ENCODE measurements at places on chromosomes 5 and 9.

DNA sequence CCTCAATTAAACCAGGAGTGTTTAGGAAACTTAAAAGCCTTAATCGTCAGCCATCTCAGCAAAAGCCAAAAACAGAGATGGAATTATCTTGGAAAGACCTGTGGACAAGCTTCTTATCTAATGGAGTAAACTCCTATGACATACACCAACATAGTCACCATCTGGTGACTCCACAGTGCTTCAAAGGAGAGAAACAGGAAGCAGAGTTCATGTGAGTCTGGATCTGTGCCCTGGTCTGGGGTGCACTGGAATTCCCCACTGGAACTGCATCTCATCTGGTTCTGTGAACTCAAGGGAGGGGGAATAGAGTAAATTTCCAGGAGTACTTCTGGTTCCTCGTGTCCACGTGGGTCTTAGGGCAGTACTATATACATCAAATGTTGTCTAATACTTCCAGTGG is 36.3 kb upstream of the KCNN2 start:
- DNase-seq = peak; percentile 15

DNA sequence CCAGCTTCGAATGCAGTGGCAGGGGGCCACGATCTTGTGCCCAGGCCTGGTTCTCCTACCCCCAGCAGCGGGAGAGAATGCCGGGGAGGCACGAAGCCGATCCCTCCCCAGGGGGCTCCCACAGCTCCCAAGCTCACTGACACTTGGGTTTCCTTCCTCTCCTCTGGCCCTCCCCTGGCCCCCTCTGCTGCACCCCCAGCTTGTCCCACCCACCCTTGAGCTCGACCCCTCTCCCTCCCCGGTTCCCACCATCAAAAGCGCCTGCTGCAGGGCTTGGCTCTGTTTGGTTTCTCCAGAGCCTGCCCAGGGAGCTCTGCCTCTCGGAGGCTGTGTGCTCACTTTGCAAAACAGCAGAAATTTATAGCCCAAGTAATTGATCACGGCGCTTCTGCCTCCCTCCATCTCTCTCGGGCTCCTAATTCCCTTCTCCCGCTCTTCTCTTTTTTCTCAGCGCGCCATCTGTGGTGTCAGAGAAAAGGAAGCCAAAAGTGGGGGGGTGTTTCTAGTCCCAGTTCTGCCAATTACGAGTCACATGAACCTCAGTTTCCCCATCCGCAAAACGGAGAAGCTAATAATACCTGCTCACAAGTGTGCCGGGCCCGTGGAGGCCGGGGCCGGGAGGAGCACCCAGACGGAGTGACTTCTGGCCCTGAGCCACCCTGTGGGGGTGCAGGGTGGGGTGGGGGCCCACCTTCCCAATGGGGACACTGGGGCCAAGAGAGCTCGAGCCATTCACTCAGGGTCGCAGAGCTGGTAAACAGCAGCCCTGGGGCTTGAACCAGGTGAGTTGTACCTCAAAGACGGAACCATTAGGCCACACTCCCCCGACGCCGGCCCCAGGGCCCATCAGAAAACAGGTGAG is 141.2 kb upstream of the IER5L start:
- DNase-seq = no peak

DNA sequence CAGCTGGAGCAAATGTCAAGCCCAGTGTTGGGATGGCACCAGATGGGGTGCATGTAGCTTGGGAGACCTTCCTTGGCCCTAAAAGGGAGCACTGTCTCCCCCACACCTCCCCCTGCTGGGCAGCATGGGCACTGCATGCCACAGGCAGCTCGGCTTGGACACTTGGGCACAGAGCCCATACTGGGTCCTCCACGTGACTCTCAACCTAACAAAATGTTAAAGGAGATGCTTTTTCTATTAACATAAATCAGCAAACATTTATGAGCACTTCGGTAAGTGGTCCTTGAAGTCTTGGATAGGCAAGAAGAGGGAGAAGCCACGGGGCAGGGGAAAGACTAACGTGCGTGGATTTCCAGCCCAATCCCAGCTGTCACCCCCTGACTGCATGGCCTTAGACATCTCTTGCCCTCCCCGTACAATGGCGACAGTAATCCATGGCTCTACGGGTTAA is 23.9 kb upstream of the MAPK9 start:
- DNase-seq = peak; percentile 61

- DNase-seq = peak; percentile 54
Measured at GRCh38 chr9:107363516-107364152, 80.6 kb downstream of the RAD23B start.

DNA sequence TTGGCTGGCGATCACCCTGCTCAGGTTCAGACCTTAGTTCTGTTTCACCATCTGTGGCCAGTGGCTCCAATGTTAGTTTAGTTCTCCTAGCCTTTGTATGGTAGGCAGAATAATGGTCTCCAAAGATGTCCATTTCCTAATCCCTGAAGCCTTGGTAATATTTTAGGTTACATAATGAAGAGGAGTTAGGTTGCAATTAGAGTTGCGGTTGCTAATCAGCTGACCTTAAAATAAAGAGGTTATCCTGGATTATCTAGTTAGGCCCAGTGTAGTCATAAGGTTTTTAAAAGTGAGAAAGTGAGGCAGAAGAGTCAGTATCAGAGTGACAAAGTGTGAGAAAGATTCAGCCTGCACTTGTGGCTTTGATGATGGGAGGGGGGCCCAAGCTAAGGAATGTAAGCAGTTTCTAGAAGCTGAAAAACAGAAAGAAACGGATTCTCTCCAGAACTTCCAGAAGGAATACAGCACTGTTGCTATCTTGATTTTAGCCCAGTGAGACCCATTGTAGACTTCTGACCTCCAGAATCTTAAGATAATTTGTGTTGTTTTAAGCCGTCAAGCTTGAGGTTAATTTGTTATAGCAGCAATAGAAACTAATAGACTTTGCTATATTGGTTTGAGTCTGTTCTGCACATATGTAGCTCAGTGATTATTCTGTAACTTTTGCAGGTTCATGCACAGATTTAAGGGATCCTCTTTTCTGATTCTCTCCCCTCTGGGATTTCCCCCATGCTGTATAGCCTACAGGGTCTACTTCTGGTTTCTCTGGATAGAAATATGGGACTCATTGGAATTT is 21.6 kb downstream of the LNPEP start:
- DNase-seq = no peak

GRCh38 chr9:128899566-128900322 is 17.8 kb downstream of the LRRC8A start:
- no peak for DNase-seq

- no peak for DNase-seq
Measured at GRCh38 chr9:127170103-127170502, 47.7 kb upstream of the ANGPTL2 start.

DNA sequence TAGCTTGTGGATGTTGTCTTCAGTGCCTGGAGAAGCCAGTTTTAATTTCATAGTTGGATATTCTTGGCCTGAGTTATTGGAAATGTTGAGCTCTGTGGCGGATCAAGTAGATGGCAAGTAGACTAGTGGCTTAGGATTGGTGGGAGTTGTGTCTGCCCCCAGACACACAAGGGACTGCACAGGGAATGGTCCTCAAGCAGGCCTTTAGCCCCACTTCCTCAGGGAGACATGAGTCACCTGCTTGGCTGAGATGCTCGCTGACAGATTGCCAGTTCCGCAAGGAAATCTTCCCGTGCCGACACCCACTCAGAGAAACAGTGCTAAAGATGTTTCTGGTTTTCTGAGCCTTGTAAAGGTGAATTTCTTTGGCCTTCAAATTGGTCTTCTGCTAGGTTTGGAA is 18.8 kb upstream of the CATSPER3 start:
- peak; percentile 83 for DNase-seq

DNA sequence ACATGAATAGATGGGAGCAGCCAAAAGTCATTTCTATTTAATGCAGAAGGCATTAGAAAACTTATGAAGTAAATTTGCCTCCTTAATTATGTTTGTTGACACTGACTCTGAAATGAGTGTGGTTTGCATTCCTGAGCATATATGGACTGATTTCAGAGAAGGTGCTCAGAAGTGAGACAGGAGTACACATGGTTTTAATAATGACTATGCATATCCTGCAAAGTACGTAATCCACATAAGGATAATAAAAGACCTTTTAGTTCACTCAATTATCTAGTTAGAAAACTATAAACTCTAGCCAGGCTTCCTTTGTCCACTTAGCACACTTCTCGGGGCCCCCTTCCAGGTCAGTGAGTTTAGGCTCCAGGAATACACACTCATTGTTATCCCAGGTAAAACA is 75.7 kb upstream of the SNX2 start:
- no peak for DNase-seq

DNA sequence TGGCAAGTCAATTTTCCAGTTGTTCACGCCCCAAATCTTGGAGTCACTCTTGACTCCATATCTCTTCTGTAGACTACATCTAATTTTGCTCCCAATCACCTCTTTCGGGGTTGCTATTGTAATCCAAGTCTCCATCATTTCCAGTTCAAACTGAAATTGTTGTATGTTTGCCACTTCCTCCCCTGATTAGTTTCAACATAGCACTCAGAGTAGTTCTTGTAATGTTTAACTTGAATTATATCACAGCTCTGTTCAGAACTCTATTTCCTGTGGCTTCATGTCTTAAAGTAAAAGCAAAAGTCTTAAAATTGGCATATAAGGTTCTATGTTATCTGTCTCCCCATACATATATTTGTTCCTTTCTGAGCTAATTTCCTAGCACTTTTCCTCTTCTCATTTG is 348.5 kb upstream of the RIOK2 start:
- no peak for DNase-seq

DNA sequence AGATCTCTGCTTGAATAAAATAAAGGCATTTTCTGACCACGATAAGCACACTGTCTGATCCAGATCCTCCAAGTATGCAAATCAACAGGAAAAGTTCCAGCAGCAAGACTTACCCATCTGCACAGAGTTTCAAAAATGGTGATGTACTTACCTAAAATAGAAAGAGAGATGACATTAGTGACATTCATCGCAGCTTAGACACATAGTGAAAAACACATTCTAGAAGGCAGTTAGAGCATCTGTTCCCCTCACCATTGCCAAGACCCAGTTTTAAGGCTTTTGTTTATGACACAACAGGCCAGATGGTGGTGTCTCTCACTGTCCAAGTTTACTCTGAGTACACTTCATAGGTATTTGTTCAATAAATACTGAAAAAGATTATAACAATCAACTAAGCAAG is 207.7 kb downstream of the PDE4D start:
- peak; percentile 81 for DNase-seq

DNA sequence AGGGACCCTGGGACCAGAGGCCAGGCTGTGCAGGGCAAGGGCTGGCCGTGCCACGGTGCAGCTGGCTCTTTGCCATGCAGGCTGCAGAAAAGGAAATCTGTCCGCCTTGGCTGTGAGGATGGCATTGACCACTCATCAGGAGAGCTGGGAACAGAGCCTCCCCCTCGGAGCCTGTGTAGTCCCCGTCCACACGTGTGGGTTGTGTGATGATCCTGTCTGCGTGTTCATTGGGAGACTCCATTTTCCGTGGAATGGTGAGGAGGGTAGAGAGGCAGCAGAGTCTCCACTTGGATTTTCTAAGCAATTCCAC is 47.7 kb downstream of the EHMT1 start:
- DNase-seq = no peak

DNA sequence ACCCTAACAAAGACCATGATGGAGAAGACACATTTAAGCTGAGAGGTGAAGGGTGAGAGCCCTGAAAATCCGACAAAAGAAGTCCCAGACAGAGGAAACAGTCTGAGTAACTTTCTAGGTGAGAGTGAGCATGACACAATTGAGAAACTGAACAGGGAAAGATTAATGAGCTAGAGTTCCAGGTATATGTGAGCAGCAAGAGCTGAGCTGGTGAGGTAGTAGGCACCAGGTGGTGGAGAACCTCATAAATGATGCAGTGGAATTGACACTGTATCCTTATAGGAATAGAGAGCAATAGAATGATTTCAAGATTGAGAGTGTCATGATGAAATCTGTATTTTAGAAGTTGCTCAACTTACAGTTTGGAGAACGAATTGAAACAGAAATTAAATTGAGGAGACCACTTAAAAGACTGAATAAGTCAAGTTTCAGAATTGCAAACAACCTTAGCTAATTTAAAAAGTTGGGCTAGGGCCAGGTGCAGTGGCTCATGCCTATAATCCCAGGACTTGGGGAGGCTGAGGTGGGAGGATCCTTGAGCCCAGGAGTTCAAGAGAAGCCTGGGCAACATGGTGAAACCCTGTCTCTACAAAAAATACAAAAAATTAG is 89.8 kb downstream of the NREP start:
- no peak for DNase-seq

- no peak for DNase-seq
Measured at GRCh38 chr9:92455217-92455616, 27.1 kb downstream of the ASPN start.
